ENCODE measurements at places on chromosomes 7 and 10.

GRCh38 chr10:106615081-106615480 is 549.4 kb downstream of the SORCS1 start:
- DNase-seq: no peak

- no peak for DNase-seq
Measured at GRCh38 chr10:92385831-92386230, 94.9 kb downstream of the MARCHF5 start.

GRCh38 chr7:18760631-18761445 is 265.3 kb downstream of the HDAC9 start:
- no peak for DNase-seq

GRCh38 chr7:69429911-69430383 is 168.3 kb upstream of the AUTS2 start:
- DNase-seq: no peak

GRCh38 chr10:118827053-118827452 is 72.3 kb upstream of the CACUL1 start:
- no peak for DNase-seq

- DNase-seq: no peak
Measured at GRCh38 chr10:50498465-50498864, 125.3 kb downstream of the SGMS1 start.

GRCh38 chr7:128909625-128910568 is 612 bp downstream of the KCP start:
- no peak for DNase-seq

DNA sequence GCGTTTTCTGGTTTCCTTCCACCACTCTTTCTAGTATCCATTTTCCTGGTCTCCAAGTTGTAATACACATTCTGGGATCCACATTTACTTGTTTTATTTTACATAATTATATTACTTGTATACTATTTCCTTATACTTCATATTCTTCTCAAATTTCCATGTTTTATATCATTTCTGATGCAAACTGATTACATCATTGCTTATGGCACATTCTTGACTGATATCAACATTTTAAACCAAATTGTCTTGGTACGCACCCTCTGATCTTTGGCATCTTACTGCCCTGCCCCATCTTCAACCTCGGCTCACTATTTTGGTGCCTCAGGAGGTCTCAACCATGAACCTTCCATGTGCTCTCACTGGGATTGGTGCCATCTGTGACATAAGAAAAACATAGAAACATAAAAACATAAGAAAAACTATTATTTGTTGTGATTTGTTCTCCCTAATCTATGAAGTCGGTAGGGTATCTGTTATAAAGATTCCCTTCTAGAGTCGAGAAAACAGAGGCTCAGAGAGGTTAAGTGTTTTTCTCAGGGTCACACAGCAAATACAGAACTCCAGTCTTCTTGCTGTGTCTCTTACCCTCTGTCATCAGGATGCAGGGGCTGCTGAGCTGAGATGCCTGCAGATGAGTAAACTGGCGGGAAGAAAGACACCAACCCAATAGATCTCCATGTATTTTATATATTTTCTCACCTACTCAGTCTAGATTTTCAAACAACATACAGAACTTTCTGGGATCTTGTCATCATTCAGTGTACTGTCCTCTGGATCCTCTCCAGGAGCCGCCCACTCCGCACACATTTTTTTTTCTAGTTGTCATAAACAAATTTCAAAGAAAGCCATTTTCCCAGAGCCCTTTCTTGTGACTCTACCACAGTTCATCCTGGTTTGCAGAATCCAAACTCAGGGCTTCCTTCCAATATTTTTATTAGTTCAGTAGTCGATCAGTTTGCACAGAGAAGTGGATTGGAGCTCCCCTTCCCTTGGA is 79.5 kb downstream of the PARP12 start:
- no peak for DNase-seq

DNA sequence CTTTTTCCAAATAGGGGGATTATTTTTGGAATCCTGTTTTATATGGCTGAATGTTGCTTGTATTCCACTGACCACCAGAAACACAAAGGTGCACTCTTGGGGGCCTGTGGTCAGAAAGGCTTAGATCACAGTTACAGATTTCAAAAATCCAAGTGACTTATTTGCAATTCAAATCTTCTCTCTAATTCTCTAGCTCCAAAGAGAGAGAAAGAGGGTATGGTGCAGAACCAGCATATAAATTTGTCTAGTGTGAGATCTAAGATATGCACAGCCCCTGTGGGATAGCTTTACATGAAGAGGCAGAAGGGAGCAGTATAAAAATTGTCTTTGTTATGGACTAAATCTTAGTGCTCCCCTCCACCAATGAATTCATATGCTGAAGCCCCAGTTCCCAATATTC is 1121.7 kb upstream of the CELF2 start:
- DNase-seq: no peak

- no peak for DNase-seq
Measured at GRCh38 chr10:59865101-59865500, 41.3 kb downstream of the CCDC6 start.

DNA sequence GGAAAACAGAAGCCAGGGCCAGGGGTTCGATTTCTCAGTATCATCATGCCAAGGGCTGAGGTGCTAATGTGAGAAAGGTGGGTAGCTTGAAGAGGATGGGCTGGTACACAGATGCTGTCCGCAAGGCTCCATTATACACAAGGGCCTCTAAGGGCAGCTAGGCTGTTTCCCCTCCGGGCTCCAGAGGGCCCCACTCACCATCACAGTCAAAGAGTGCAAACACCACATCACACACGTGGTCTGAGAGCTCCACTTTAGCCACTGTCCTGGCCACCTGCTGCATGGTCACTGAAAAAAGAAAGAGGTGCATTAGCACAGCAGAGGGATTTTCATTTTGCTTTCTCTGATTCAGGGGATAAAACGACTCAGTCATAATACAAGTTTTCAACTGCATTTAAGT is 20.9 kb upstream of the DNAJB12 start:
- DNase-seq: no peak

GRCh38 chr7:120856621-120857352 is 1.2 kb downstream of the TSPAN12 start:
- peak; percentile 67 for DNase-seq

DNA sequence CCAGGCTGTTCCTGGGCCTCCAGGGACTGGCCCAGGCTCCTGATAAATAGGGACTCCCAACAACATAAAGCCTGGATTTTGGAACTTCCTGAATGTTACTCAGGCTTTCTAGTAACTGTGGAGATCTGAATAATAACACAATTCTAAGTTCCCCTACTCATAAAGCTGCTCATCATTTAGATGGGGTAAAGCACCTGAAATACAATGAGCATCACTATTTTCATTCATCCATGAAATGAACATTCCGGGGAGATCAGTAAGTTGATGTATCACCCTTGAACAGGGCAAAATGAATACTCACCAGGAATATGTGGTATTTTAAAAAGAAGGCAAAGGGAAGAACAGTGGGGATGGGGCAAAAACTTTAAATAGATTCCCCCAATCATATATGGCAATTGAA is 48.3 kb upstream of the ATRNL1 start:
- DNase-seq: no peak

GRCh38 chr7:99211241-99211602 is 3.3 kb upstream of the KPNA7 start:
- DNase-seq: no peak

DNA sequence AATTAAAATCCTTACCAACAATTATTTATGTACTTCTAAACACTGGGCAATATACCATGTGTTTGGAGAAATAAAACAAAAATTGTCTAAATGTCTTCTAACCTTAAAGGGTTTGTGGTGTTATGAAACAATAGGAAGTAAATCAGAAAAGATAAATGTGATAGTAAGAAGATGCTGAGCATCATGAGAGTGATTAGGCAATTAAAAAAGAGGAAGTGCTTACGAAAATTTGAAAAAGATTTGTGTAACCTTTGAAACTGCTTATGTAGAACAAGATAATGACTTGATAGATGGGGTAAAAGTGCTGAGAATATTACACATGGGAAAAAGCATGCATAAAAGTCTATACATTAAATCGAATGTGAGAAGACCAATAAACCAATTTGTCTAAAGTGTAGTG is 573.4 kb upstream of the CNTNAP2 start:
- no peak for DNase-seq

DNA sequence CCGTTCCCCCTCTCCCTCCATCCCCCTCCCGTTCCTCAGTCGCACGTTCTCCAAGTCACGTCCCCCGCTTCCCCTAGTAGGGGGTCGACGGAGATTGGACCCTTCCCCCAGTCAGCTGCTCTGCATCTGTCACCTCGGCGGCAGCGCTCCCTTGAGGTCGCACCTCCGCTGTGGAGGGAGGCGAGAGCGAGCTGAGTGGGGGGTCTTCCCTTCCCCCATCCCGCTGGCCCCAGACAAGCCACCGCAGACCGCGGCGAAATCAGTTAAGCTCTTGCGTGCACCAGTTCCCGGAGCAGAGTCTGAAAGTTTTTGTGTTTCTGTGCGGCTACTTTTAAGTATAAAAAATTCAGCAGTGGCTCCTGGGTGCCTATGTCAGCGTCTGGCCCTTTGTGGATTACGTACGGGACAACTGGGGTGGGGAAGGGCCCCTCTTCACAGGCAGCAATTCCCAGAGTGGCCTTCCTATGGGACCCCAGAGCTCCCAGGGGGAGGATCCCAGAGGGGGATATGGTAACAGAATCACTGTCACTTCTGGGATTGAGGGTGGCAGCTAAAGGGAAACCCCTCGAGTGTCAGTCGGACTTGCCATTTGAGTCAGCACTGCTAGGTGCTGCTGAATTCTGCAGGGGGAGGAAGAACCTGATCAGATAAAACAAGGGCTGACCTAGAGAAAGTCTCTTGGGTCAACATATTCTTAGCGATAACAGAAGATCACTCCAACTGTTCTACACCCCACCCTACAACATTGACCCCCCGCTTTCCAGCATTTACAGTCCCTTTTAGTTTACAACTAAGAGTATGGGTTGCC is 12.5 kb upstream of the DDIT4 start:
- no peak for DNase-seq

DNA sequence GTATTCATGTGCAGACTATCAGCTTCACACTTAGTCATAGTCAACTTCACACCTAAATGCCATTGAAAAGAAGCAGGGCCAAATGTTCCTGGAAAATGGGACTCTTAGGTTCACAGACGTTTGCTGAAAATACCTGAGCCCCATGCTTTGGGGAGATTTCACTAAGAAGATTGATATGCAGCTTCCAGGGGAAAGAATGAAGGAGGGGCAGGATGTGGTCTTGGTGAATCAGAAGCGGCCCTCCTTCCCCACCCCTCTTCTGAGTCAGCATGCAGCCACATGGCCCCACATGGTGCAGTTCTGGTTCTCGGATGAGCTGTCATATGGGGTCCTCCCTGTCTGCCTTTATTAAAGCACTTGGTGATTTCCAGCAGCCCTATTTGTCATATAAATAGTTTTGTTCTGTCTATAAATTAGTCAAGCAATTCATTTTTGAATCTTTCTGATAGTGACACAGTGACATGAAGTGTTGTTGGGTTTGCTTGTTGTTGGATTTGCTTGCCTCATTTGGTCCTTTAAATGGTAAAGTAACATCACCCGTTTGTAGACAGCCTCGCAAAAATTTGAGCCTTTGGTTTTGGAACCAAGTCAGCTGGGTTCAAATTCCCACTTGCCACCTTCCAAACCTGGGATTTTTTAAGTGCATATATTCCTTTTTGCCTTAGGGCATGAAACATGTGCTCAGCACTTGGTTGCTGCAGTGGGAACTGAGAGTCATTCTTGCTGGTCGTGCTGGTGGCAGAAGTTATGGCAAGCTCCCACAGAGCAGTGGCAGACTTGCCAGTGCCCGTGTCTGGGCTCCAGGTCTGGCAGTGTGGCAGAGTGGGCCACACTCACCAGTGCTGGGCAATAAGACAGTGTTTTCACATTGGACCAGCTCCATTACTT is 68.1 kb upstream of the CDK6 start:
- DNase-seq: no peak

- no peak for DNase-seq
Measured at GRCh38 chr7:129199406-129199805, 11.0 kb downstream of the SMO start.

GRCh38 chr7:107742678-107743566 is 1.0 kb upstream of the CBLL1 start:
- peak; percentile 91 for DNase-seq

GRCh38 chr10:46527241-46527811 is 29.1 kb downstream of the GPRIN2 start:
- DNase-seq: no peak

GRCh38 chr10:86523348-86523747 is 1.8 kb upstream of the WAPL start:
- no peak for DNase-seq

GRCh38 chr7:151579644-151580043 is 59.9 kb upstream of the RHEB start:
- DNase-seq: no peak

DNA sequence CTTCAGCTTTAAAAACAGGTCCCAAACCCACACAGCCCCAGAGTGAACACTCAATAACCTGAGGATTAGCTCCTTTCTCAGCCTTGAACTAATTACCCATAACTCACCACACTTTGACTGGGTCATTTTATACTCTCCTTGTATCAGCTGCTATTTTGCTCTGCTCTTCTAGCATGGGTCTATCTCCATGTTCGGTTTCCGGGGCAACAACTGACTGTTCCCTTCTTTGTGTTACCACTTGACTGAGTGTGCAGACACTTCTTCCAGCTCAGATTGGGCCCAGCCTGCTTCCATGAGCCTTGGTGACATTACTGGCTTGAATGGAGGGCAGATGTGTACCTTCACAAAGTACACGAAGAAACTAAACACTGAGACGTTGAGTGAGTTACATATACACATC is 31.5 kb upstream of the PRPS1L1 start:
- no peak for DNase-seq

DNA sequence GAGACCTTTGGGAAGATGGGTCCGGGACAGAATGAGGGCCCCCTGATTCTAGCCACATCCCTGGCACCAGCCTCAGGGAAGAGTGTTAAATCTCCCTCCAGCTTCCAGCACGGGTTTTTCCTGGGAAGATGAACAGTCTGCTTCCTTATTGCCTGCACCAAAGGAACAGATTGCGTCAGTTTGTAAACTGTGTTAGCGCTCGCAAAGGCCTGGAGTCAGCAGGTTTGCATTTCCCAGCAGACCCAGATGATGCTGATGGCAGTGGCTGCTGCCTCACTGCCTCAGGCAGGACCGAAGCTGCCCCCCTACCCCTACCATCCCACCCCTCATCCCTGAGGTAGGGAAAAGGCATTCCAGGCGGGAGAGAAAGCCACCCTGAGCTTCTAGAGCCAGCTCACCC is 34.6 kb upstream of the LRRC4 start:
- no peak for DNase-seq

- peak; percentile 94 for DNase-seq
Measured at GRCh38 chr7:23470330-23471105, at the start of gene IGF2BP3. TSS of gene IGF2BP3 (minus strand) at chr7:23470491. CDS start at chr7:23470110, 381 bp downstream.

- no peak for DNase-seq
Measured at GRCh38 chr10:104342941-104343411, 4.7 kb upstream of the ITPRIP start.

DNA sequence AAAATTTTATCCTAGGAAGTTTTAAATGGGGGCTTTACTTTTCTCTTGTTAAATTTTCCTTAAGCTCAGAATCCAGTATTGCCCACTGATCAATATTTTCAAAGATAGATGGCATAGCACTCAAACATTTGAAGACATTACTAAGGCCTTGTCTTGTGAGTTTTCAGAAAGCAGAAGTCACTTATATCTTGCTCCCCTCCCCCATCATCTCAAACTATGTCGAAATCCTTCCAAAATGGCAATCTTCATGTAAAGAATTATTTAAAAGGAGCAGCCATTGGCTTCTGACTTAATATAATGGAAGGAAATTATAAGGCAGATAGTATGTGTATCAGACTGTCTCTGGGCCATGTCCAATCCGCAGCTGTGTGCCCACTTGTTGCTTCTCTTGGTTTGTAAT is 553.5 kb upstream of the C7orf33 start:
- no peak for DNase-seq

- peak; percentile 44 for DNase-seq
Measured at GRCh38 chr10:71860243-71861029, 9.4 kb upstream of the PSAP start.
